ENCODE measurements at places on chromosomes 11 and 22.

DNA sequence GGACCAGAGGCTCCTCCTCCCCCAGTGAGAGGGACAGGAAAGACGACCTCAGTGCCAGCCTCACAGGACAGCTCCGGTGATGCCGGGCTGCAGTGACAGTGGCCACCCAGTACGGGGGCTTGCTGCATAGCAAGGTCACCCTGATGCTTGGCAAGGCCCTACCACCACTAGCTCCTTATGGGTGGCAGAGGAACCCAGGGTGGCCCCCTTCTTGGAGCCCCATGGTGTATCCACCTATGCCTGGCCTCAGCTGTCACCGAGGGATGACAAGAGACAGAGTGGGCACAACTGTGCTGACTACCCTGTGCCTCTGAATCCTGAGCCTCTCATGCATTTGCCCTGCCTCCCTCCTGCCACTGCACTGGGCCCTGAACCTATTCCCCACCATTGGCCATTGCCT, 809.2 kb downstream of the TBC1D22A start:
- no peak for DNase-seq

GRCh38 chr11:110169738-110170137, 76.5 kb downstream of the ZC3H12C start:
- no peak for DNase-seq

GRCh38 chr11:67581469-67581868, 2.1 kb upstream of the GSTP1 start:
- no peak for DNase-seq

GRCh38 chr22:50219800-50220602, 19.2 kb downstream of the SELENOO start:
- no peak for DNase-seq

- DNase-seq: no peak
Measured at GRCh38 chr11:100329352-100329751, 357.7 kb upstream of the ARHGAP42 start.

- DNase-seq: peak; percentile 37
Measured at GRCh38 chr11:11622772-11623171, 967 bp upstream of the GALNT18 start.

GRCh38 chr11:100800202-100800601, 113.1 kb downstream of the ARHGAP42 start:
- DNase-seq: peak; percentile 26

DNA sequence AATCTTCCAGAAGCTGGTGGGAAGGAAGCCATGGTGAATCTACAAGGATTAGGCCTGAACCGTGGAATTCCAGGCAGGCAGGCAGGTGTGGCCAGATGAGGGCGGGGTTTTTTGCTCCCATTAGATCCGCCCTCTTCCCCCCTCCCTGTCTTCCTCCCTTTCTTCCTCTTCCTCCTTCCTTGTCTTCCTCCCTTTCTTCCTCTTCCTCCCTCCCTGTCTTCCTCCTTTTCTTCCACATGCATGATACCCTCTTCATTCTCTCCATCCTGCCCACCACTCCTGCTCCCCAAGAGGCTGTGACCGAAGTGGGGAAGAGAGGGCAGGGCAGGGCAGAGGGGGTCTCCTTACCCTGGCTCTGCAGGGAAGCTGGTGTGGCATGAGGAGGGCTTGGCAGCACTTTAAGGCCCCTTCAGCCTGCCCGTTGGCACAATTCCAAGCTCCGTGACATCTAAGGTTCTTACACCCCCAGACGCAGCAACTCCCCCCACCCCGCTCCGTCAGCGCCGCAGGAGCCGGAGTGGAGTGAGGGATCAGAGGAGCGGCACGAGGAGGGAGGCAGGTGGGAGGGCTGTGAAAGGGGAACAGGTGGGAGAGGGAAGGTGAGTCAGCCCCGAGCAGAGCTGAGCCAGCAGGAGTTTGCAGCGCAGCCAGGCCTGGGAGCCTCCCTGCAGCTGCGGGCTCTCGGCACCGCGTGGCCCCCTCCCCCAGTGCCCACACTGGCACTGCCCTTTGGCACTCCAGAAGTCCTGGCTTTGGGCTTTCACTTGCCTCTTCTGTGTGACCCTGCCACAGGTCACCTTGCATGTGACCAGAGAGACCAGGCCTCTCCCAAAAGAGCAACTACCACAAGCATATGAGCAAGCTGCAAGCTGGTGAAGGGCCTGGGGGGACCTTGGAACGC, 32.1 kb downstream of the KCNJ4 start:
- DNase-seq: no peak

DNA sequence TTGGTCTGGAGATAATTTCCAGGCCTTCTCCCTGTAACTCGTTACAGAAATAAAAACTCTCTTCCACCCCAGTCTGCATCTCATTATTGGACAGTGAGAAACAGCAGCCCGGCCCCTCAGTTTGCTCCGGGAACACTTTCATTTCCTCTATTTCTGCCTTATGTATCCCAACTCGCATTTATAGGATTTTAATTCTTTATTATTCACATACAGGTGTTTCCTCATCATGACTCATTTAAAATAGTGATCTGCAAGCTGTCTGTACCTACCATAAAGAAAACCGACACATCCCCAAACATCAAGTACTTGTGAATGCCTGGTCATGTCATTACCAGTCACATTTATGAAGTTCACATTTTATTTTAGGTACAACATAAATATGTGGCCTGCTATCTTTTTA, 42.8 kb downstream of the PIWIL3 start:
- peak; percentile 11 for DNase-seq

GRCh38 chr11:35012467-35013191, 96.2 kb downstream of the PDHX start:
- DNase-seq: no peak

DNA sequence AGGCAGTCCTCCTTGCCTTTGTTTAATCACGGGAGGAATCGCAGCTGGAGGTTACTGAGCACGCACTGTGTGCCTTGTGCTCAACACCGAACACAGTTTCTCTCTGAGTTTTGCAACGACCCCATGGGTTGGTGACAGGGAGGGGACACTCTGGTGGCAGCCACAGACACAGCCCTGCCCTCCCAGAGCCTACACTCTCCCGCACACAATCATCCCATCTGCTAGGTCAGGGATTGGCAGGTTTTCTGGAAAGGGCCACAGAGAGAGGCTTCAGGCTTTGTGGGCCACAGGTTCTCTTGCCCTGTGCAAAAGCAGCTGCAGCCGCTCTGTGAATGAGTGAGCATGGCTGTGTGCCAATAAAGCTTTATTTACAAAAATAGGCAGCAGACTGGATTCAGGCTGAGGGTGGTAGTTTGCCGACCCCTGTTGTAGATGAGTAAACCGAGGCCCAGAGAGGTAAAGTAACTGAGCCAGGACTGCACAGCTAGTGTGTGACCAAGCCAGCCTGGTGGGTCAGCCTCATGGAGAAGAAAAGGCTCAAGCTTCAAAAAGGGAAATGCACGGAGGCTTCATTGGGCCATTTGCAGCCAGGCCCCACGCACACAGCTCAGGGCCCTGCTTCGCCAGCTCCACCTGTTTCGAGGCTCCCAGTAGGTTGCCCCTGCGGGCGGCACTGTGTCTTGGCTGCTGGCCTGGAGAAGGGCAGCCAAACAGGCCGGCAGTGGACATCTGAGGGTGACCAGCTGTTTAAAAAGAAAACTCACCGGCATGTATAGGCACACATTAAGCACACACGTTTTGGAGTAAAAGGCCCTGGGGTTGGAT, 16.3 kb downstream of the LTO1 start:
- DNase-seq: no peak

DNA sequence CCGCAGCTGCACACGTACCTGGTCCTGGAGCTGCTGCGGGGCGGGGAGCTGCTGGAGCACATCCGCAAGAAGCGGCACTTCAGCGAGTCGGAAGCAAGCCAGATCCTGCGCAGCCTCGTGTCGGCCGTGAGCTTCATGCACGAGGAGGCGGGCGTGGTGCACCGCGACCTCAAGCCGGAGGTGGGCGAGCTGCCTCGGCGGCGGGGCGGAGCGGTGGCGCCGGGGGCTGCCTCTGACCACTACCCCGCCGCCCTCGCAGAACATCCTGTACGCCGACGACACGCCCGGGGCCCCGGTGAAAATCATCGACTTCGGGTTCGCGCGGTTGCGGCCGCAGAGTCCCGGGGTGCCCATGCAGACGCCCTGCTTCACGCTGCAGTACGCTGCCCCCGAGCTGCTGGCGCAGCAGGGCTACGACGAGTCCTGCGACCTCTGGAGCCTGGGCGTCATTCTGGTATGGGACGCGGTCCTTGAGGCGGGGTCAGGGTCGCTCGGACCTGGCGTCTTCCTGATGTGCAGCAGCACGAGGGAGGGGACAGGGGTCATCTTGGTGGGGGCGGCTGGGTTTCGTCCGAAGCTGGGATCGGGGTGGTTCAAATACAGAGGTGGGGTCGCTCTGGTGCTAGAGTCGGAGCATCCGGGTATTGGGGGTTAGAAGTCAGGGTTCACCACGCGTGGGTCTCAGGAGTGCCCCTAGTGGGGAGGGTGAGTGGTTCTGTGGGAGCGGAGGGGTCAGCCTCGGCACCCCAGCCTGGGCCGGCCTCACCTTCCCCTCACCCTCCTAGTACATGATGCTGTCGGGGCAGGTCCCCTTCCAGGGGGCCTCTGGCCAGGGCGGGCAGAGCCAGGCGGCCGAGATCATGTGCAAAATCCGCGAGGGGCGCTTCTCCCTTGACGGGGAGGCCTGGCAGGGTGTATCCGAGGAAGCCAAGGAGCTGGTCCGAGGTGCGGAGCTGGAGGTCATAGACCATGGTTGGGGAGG, 10.8 kb downstream of the RPS6KA4 start:
- no peak for DNase-seq

- DNase-seq: no peak
Measured at GRCh38 chr11:68854273-68854958, 12.7 kb upstream of the CPT1A start.
